NCI-H524 (cell line): ENCODE measurements at places on chromosomes 6 and 20.

DNA sequence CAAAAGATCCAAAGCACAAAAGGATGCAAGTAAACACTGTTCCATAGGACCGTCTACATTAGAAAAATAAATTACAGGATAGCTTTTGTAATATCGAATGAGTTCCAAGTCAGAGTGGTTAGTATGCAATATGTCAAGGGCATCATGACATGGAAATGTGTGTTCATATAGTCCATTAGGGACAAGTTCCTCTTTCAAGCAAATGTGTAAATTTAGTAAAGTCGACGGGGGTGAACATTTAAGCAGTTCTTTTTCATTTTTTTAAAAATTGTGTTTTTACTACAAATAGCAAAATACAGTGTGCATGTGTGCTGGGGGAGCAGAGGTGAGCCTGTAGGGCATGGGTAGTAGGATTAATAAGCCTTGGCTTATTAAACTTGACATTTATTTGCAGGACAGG, 359.0 kb downstream of the ESR1 start:
- DNase-seq, result no peak

- no peak for DNase-seq
These were observed 238.0 kb downstream of the TBXT start for GRCh38 chr6:165929607-165930006.

GRCh38 chr20:24608926-24609667, 139.7 kb downstream of the SYNDIG1 start:
- peak; percentile 9 for DNase-seq

- DNase-seq, result no peak
These were observed 19.3 kb downstream of the KIAA1755 start for GRCh38 chr20:38241201-38241600.

GRCh38 chr20:61332016-61332975, 80.2 kb downstream of the CDH4 start:
- no peak for DNase-seq

DNA sequence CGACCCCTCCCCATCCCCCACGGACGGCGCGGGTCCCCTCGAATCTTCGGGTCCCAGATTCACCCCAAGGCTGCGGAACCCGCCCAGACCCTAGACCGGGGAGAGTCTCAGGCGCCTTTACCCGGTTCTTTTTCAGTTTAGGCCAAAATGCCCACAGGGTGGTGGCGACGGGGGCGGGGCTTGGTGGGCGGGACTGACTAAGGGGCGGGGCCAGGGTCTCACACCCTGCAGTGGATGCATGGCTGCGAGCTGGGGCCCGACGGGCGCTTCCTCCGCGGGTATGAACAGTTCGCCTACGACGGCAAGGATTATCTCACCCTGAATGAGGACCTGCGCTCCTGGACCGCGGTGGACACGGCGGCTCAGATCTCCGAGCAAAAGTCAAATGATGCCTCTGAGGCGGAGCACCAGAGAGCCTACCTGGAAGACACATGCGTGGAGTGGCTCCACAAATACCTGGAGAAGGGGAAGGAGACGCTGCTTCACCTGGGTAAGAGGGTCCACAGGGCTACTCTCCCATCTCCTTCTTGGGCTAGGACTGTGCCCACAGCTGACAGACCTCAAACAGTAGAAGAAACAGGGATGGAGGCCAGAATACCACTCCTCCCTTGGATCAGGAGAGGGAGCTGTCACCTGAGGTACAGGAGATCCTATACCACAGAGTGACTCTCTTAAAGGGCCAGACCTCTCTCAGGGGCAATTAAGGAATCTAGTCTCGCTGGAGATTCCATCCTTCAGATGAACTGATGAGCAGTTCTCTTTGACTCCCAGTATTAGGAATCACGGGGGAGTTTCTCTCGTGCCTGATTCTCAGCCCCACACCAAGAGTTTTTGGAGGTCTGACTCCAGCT, 942 bp downstream of the HLA-E start:
- DNase-seq, result peak; percentile 33

GRCh38 chr20:20333866-20334265, 34.0 kb upstream of the INSM1 start:
- no peak for DNase-seq

GRCh38 chr20:43537921-43538877, 20.6 kb upstream of the SGK2 start:
- DNase-seq, result peak; percentile 60
